ENCODE measurements at places on chromosomes 13 and 19.

- DNase-seq: no peak
Measured at GRCh38 chr13:71312923-71313322, 554.1 kb downstream of the DACH1 start.

- no peak for DNase-seq
Measured at GRCh38 chr13:114143806-114144605, 11.6 kb upstream of the RASA3 start.

GRCh38 chr13:33934951-33935371, 117.0 kb downstream of the RFC3 start:
- DNase-seq: no peak

- DNase-seq: no peak
Measured at GRCh38 chr13:112057736-112058518, 9.0 kb upstream of the SOX1 start.

DNA sequence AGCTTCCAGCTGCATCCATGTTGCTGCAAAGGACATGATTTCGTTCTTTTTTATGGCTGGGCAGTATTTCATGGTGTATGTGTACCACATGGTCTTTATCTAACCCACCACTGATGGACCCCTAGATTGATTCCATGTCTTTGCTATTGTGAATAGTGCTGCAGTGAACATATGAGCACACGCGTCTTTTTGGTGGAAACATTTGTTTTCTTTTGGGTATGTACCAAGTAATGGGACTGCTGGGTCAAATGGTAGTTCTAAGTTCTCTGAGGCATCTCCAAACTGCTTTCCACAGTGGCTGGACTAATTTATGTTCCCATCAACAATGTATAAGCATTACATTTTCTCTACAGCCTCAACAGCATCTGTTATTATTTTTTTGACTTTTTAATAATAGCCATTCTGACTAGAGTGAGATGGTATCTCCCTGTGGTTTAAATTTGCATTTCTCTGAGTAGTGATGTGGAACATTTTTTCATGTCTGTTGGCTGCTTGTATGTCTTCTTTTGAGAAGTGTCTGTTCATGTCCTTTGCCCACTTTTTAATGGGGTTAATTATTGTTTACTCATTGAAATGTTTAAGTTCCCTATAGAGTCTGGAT, 6.8 kb upstream of the UBE2L5 start:
- DNase-seq: no peak

DNA sequence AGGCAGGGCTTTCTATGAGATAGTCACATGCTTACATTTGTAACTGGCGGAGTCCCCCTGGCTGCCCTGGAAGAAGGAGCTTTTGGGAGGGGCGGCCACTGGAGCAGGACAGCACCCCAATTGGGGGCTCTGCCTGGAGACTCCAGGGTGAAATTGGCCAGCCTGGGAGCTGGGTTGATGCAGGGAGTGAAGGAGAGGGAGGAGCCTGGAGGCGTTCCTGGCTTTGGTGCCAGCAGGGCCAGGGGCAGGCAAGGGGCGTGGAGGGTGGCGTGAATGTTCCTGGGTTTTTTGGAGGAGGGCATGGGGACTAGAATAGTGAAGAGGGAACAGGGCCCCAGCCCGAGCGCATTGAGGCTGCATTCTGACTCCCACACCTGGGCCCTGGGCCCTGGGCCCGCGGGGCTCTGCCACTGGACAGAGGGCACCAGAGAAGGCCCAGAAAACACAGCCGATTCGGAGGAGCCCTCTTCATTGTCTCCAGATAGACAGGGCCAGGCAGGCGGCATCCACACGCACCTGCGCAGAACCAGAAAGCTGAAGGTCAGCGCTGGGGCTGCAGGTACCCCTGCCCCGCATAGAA, 29.5 kb downstream of the COMP start:
- DNase-seq: no peak

DNA sequence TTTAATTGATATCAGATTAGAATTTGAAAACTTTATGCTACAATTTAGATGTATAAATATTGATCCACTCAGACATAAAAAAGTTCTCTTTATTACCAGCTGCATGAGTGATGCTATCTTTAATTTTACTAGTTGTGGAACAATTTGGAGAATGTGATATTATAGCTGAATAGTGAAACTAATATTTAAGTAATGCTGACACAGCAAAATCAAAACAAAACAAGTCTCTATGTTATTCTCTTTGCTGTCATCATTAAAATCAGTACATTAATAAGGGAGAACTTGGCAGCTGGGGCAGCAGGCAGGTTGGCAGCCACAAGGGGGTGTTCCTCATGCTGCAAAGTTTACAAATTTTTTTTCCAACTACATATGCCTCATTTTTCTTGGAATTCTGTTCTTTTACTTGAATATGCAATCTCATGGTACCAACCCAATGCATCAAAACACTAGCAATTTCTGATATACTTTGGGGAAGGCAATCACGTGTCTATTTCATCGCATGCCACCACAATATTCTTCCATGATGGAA, 585.3 kb downstream of the FGF9 start:
- DNase-seq: no peak

DNA sequence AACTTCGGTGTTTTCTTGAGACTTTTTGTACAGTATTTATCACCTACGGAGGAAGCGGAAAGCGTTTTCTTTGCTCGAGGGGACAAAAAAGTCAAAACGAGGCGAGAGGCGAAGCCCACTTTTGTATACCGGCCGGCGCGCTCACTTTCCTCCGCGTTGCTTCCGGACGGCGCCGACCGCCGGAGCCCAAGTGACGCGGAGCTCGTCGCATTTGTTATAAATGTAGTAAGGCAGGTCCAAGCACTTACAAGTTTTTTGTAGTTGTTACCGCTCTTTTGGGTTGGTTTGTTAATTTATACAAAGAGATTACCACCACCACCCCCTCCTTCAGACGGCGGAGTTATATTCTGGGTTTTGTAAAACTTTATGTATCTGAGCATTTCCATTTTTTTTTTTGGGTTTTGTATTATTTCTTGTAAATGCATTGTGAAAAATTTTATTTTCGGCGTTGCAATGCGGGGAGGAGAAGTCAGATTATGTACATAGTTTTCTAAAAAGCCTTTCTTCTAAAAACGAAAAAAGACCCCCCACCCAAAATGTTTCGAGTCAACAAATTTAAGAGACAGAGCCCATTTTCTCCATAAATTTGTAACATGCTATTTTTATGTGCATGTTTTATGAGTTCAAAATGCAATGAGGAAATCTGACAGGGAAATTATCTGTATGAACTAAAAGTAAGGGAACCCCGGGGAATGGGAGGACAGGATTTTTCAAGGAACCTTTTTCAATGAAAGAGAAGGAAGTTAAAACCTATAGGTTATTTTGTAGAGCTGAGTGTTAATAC, 2.3 kb downstream of the SOX1 start:
- DNase-seq: no peak

- no peak for DNase-seq
Measured at GRCh38 chr19:48206397-48207093, 36.1 kb downstream of the ZSWIM9 start.
